ENCODE measurements at places on chromosomes 11 and 22. TPM values are rescaled to one million over a fixed set of nuclear protein-coding genes. Genes with fewer than 3 reads are reported as not detected.

DNA sequence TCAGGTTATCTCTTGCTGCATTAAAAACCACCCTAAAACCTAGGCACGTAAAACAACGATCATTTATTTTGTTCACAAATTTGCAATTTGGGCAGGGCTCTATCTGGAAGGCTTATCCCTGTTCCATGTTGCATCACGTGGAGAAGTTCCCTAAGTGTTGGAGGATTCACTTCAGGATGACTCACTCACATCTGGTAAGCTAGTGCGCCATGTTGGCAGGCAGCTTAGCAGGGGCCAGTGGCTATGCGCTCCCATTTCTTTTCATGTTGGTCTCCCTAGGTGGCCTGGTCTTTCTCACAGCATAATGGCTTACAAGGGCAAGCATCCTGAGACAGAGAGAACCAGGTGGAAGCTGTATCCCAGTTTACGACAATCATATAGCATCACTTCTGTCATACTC, 226.8 kb downstream of the BLID start:
- no peaks in the 10 kb centered on the region for H3K4me1 ChIP-seq
- H3K36me3 ChIP-seq = no peaks in the 10 kb centered on the region
- H3K27ac ChIP-seq = no peak overlapping the region
- H3K4me3 ChIP-seq = no peak overlapping the region
- H3K27me3 ChIP-seq = no peaks in the 10 kb centered on the region
- DNase-seq = no peak

DNA sequence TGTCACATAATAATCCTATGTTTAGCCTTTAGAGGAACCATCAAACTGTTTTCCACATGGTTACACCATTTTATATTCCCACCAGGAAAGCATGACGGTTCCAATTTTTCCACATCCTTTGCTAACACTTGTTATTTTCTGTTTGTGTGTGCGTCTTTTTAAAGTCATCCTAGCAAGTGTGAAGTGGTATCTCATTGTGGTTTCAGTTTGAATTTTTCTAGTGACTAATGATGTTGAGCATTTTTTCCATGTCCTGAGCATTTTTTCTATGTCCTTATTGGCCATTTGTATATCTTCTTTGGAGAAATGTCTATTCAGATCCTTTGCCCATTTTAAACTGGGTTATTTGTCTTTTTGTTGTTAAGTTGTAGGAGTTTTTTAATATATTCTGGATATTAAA, 53.7 kb upstream of the DEPDC7 start:
- H3K27me3 ChIP-seq = no peaks in the 10 kb centered on the region
- H3K4me1 ChIP-seq = peaks cover 8% of the 10 kb centered on the region

GRCh38 chr11:36350137-36350513, 54.0 kb downstream of the PRR5L start:
- peaks cover 55% of the 10 kb centered on the region for H3K4me1 ChIP-seq
- peak; percentile 14 for DNase-seq
- no peak overlapping the region for H3K27ac ChIP-seq
- H3K36me3 ChIP-seq = no peaks in the 10 kb centered on the region

DNA sequence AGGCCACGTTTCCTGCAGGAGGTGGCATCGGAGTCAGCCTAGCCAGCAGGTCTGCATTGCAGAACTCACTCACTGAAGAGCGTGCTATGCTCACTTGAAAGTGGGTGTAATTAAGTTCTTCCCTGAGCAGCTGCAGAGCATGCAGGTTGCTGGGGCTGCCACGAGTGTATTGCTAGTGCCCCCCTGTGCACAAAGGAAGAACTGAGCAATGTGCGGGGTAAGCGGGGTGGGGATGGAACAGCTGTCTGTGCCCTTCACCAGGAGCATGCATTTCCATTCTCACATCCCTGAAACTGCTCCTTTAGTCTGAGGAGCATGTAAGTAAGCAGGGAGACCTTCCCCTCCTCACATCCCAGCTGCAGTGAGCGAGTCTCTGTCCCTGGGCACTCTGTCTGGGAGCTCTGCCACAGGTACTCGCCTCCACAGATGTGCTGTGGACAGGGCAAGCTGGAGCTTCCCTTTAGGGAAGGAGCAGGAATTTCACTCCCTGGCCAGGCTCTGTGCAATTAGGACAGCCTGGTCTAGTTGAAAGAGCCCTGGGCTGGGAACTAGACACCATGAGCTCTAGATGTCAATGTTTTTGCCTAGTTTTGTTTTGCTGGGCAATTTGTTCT, 1031.8 kb downstream of the NTM start:
- no peak overlapping the region for H3K4me3 ChIP-seq
- no peak overlapping the region for H3K27ac ChIP-seq
- H3K36me3 ChIP-seq = no peaks in the 10 kb centered on the region
- H3K4me1 ChIP-seq = no peaks in the 10 kb centered on the region

GRCh38 chr11:60977836-60978235, 6.4 kb downstream of the CD6 start:
- no peak for DNase-seq
- H3K36me3 ChIP-seq = peaks cover 82% of the 10 kb centered on the region
- H3K27ac ChIP-seq = peak overlapping the region; percentile 97

The TMEM191B gene
- total RNA-seq = not detected

The C11orf87 gene
- total RNA-seq = not detected

The CSF2RB gene
- total RNA-seq = 0.14 TPM

The PHRF1 gene
- total RNA-seq = 26.1 TPM

The KDM4D gene
- 2.1 TPM for total RNA-seq

The PICK1 gene
- total RNA-seq = 17.9 TPM

Measured in activated naive CD4-positive, alpha-beta T cell treated with anti-CD3 and anti-CD28 coated beads for 36 hours (primary cell).